ENCODE measurements at places on chromosomes 7 and 10.

GRCh38 chr10:44043646-44044375, 341.1 kb downstream of the CXCL12 start:
- no peak for DNase-seq

GRCh38 chr10:124725791-124726190, 18.4 kb downstream of the FAM53B start:
- DNase-seq, result no peak

DNA sequence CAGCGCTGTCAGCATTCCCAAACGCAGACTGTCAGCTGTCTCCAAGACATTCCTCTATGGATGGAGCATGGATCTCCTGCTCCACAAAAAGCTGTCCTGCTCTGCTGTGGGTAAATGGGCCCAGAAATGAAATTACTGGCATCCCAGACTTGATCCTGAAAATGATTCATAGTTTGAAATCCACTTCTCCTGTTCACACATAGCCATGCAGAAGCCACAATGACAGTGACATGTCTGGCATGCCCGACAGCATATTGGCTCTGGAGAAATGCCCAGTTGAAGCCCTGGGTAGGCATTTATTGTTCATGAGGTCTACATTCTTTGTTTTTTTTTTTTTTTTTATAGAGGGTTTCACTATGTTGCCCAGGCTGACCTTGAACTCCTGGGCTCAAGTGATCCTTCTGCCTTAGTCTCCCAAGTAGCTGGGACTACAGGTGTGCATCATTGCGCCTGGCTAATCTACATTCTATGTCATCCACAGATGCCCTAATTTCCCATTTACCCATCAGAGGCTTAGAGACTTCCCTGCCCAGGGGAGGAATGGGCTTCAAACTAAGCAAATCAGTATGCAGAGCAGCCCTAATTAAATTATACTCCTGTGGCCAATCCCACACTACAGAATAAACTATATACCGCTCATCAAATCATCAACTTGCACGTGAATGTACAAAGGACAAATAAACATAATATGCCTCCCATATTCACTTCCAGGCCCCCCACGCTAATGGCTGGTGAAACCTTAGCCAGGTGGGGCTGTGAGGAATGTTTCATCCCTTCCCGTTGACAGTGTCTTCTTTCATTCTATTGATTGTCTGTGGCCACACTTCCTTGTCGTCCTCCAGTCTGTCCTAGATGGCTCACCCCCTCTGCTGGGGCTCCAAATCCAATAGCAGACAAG, 61.8 kb upstream of the EEPD1 start:
- no peak for DNase-seq

DNA sequence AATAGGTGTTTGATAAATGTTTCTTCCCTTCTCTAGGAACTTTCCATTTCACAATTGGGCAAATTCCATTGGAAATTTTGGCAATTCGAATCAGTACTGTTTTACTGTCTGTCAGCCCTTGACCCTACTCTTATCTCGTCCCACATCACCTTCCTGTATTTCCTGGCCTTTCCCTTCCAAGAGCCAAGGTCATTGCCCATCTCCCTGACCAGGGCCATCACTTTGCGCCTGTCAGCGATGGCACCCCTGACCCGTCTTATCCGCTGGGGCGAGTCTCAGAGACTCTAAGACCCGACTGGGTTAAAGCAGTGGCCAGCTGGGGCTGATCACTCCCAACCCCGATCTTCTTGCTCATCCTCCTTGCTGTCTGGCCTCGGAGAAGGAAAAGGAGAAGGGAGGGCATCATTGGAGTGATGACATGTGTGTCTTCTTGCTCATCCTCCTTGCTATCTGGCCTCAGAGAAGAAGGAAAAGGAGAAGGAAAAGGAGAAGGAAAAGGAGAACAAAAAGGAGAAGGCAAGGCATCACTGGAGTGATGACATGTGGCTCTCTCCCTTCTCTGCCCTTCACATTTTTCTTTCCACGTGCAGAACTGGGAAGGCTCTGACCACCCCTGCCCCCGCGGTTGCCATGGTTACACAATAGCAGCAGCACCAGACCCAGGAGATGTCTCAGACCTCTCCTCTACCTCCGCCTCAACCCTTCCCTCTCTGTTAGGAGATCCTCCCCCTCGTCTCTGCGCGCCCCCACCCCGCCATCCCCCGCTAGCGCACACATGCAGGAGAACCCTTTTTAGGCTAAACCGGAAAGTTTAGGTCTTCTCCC, 2.0 kb downstream of the SEMA3D start:
- peak; percentile 87 for DNase-seq

DNA sequence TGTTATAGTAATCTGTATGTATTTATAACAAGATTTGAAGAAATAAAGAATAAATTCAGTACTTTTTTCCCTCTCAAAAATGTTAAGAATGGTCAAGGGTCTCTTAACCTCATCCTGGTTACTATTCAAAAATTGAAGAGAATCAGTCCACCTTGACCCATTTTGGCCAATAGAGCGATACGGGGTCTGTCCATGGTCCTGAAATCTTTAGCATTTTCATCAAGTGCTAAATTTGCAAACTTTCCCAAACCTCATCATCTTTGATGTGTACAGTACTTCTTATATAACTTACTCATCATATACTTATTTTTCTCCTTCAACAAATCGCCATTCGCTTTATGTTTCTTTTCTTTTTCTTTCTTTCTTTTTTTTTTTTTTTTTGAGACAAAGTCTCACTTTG, 23.6 kb downstream of the TMEM178B start:
- DNase-seq, result peak; percentile 60

DNA sequence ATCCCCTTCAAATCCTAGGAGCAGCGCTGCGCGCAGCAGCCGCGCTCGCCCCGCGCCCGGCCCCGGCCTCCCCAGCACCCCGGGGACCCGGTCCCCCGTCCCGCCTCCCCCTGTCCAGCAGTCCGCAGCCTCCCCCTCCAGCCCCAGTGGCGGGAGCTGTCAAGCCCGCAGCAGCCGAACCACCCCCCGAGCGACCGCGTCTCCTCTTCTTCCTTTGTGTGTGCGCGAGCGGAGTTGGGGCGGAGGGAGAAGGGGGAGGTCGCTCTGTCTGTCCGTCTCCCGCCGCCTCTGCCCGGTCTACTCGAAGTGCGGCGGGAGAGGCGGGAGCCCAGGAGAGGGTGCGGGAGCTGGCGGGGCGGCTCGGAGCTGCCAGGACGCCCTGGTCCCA, 375 bp upstream of the CHN2 start:
- DNase-seq, result peak; percentile 82

DNA sequence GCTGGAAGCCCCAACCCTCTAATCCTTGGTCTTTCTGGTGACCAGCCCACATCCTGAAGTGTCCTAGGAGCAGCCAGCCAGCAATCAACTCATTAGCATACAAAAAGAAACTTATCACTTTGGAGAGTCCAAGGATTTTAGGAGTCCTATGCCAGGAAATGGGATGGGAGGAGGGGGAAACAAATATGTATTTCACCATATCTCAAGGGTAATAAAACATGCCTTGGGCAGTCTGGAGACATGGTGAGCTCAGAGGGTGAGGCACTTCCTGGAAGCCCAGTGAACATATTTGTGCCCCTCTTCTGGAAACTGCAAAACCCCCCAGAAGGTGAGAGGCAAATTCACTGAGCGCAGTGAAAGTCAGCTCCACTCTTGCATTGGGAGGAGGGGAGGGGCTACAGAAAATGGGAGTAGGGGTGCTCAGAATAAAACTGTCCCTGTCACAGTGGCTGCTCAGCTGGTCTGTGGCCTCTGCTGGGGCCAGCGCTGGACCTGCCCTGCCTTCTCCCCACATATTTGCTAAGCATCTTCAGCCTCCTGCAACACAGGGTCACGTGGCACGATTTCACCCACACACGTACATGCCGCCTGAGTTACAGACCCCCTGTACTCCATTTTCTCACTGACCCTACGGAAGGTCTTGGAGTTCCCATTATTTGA, 17.7 kb upstream of the ZMIZ1 start:
- DNase-seq, result no peak

GRCh38 chr7:25779002-25779546, 372.9 kb upstream of the NFE2L3 start:
- no peak for DNase-seq
